NCI-H526 treated with DMSO at 0.1 percent for 48 hours (cell line): ENCODE measurements at places on chromosomes 13 and 19.

DNA sequence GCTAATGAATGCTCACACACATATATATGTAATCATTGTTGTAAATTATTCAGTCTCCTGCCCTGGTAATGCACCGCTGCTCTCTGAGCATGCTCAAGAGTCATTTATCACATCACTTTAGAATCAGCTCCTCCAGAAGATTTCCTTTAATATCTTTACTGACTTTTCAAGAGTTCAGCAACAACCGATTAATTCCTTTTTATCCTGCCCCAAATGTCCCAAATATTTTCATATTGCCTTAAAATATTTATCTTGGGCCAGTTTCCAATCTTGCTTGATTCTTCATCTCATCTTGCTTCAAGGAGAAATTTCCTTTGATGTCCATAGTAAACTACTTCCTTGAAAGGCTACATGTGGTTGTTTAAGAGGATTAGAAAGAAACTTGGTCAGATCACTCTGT lies 132.5 kb downstream of the NHLRC3 start:
- no peak for DNase-seq

DNA sequence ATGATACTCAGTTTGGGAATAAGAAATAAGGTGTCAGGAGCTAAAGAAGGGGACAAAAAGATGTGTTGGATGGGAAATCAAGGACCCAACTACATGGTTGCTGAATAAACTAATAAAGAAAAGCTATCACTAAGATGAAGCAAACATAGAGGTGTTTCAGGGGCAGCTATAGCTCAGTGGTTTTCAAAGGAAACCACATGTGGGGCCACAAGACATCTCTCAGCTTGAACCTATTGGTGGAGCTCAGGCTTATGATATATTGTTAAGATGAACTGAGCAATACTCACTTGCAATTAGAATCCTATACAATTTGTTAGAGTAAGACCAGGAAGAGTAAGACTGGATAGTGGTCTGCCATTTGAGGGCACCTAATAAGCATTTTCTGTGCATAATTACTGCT lies 45.1 kb upstream of the SPRY2 start:
- no peak for DNase-seq

- no peak for DNase-seq
These were observed 74.5 kb upstream of the ANKRD10 start for GRCh38 chr13:110989331-110989730.

DNA sequence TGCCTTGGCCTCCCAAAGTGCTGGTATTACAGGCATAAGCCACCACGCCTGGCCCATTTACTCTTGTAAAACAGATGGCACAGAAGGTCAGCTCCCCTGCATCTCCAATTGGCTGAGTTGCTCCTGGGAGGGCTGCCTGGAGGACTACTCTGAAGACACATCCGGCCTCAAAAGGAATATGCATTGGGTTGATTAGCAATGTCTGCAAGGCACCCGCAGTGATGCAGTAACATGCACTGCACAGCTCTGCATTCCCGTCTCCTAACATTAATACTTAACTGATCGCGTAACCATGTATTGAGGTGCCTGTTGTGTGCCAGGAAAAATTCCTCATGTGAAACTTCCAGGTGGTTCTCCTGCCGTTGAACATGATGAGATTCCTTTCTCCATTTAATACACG lies 5.0 kb downstream of the ELAVL3 start:
- DNase-seq, result no peak

GRCh38 chr13:37406031-37406430 lies 192.5 kb downstream of the POSTN start:
- DNase-seq, result no peak

DNA sequence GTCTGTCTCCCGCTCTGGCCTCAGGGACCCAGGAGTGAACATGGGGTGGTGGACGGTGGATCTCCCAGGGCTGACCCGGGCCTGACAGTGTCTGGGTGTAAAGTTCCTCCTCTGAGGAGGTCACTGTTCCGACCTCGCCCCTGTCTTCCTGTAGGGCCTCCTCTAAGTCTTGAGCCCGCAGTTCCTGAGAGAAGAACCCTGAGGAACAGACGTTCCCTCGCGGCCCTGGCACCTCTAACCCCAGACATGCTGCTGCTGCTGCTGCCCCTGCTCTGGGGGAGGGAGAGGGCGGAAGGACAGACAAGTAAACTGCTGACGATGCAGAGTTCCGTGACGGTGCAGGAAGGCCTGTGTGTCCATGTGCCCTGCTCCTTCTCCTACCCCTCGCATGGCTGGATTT lies at the start of gene SIGLEC9:
TSS of gene SIGLEC9 (plus strand) at position 178 of the 400 bp plus-strand sequence. CDS start at position 247, 69 bp downstream.
- no peak for DNase-seq

- DNase-seq, result no peak
These were observed 77.8 kb upstream of the RFC3 start for GRCh38 chr13:33740134-33740538.

DNA sequence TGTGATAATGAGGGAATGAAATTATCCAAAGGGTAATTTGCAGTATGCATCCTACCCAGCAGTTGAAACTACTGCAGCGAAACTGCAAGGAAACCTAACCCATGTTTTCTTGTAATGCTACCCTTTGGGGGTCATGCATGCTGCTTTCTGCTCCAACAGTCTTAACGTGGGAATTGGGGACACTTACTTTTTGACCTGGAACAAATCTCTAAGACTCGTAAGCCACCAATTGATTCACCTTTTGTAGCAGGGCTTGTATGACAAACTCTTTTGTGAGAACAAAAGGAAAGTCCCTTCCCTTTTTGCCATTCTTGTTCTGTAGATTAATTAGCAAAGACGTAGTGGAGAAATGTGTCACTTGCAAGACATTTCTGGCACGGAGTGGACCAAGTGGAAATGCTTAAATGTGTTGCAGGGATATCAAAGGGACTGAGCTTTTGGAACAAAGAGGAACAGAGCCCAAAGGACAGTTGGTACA lies 27.4 kb downstream of the LRCH1 start:
- DNase-seq, result no peak

- peak; percentile 73 for DNase-seq
These were observed 11.4 kb downstream of the RTN2 start for GRCh38 chr19:45485305-45486077.

DNA sequence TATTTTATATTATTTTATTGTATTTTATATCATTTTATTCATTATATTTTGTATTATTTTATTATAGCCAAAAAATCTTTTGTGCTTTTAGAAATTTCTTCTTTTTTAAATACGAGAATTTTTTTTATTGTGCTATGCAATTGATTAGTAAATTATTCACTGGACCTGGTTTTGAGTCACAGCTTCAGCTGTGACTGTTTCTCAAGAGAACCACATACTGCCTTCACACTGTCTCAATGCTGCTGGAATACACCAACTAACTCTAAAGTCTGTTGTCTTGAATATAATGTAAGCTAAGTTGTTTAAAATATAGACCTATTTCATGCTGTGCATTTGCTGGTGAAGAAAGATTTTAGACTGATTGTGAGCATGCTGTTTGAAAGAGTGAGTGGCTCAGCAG lies 423.6 kb downstream of the NDFIP2 start:
- no peak for DNase-seq

- DNase-seq, result no peak
These were observed 1188.0 kb downstream of the UQCRFS1 start for GRCh38 chr19:28024920-28025319.

DNA sequence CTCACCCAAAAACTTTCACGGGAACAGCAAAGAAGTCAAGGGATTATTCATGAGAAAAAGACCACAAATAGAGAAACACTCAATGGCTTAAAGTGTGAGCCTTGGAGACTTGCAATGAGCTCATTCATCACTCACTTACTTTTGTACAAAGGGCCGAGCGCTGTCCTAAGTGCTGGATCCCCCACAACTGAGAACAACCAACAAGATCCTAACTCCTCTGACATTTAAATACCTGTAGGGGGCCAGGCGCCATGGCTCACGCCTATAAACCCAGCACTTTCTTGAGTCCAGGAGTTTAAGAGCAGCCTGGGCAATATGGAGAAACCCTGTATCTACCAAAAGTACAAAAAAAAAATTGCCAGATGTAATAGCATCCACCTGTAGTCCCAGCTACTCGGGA lies 29.4 kb upstream of the ZNF507 start:
- no peak for DNase-seq

- no peak for DNase-seq
These were observed 118.8 kb upstream of the FRY start for GRCh38 chr13:31912647-31913401.

- no peak for DNase-seq
These were observed 5.8 kb upstream of the FRY start for GRCh38 chr13:32025730-32026129.

DNA sequence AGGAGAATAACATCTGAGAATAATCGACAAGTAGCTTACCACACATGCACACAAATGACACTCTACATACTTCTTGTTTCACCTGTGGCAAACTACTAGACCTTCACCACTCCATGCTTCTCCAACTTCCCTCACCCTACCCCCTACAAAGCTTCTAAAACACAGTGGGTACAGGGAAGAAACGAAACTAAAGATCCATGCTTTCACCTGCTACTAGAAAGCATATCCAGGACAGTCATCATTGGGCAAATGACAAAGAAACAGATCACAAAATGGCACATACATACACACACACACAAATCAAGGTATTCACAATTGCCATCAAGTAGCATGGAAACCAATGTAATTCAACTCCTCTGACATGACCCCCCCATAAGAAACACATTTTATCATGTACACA lies 10.6 kb downstream of the BRD4 start:
- DNase-seq, result no peak

- DNase-seq, result no peak
These were observed 523.5 kb downstream of the MYO16 start for GRCh38 chr13:109152941-109153340.

DNA sequence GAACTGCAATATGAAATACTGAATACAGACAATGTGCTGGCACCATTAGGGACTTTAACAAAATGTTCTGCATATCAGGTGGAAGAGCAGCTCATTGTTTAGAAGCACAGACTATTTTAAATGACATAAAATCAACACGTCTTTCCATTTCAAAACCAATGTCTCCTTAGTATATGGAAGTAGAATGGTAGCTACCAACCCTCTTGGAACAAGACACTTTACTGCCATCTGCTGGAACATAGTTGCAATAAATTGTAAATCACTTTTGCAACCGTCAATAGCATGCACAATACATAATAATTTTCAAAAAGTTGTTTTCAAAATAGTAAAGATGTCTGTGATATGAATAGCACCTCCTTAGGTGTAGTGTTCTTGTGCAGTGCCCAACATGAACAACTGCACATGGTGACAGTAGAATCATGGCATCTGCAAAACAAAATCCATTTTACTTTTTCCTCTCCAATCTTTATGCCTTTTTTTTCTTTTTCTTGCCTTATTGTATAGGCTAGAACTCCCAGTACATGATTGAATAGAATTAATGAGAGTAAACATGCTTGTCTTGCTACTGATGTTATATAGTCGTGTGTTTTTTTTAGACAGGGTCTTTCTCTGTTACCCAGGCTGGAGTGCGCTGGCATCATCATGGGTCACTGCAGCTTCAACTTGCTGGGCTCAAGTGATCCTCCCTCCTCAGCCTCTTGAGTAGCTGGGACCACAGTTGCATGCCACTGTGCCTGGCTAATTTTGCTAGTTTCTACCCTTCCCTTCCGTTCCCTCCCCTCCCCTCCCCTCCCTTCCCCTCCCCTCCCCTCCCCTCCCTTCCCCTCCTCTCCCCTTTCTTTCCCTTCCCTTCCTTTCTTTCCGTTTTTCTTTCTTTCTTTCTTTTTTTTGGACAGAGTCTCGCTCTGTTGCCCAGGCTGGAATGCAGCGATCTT lies 7.8 kb upstream of the LYPD5 start:
- DNase-seq, result peak; percentile 62

DNA sequence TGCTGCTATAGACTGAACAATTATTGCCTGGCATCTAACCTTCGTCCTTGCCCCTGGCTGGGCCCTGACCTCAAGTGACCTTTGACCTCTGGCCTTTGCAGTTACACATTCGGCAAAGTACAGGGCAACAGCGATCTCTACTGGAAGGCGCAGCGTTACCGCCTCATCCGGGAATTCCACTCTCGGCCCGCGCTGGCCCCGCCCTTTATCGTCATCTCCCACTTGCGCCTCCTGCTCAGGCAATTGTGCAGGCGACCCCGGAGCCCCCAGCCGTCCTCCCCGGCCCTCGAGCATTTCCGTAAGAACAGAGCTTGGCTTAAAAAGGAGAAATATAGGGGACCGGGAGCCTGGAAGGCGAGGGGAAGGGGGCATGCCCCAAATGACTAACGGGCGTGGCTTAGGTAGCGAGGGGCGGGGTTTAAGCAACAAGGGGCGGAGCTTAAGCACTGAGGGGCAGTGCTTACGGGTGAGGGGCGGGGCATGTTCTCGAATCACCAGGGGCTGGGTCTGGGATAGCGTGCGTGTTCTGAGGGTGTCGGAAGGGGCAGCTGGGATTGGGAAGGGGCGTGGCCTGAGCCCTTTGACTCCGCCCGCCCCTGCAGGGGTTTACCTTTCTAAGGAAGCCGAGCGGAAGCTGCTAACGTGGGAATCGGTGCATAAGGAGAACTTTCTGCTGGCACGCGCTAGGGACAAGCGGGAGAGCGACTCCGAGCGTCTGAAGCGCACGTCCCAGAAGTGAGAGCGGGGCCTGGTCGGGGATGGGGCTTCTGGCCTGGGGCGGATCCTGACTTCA lies 52.7 kb downstream of the TRPM4 start:
- no peak for DNase-seq

GRCh38 chr19:4229179-4229931 lies at the start of gene EBI3:
TSS of gene EBI3 (plus strand) at chr19:4229523. CDS start at chr19:4229551, 28 bp downstream.
- no peak for DNase-seq

DNA sequence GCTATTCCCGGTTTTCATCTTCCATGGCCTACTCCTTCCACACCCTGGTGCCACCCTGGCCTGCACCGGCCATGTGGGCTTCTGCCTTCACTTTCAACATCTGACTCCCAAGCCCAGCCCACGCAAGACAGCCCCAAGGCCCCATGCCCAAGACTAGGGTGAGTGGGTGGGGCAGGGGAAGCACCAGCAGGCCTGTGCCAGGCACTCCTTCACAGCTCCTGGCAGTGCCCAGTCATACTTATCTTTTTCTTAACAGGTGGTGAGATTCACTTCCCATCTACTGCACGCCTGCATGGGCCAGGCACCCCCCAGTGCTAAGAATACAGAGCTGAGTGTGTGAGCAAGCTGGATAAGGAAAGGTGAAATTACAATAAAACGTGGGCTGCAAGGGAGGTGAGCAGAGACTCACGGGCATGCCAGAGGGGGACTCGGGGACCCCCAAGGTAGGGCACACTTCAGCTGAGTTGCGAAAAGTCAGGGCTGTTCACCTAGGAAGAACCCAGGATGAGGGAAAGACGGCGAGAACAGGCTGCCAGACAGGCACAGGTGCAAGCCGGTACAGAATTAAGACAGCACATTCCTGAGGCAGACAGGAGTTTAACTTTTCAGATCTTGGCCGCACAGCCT lies 55.7 kb downstream of the COL4A1 start:
- DNase-seq, result no peak

- no peak for DNase-seq
These were observed 24.2 kb upstream of the SLC35E1 start for GRCh38 chr19:16596399-16596798.
